ENCODE measurements at places on chromosomes 16 and 17.

DNA sequence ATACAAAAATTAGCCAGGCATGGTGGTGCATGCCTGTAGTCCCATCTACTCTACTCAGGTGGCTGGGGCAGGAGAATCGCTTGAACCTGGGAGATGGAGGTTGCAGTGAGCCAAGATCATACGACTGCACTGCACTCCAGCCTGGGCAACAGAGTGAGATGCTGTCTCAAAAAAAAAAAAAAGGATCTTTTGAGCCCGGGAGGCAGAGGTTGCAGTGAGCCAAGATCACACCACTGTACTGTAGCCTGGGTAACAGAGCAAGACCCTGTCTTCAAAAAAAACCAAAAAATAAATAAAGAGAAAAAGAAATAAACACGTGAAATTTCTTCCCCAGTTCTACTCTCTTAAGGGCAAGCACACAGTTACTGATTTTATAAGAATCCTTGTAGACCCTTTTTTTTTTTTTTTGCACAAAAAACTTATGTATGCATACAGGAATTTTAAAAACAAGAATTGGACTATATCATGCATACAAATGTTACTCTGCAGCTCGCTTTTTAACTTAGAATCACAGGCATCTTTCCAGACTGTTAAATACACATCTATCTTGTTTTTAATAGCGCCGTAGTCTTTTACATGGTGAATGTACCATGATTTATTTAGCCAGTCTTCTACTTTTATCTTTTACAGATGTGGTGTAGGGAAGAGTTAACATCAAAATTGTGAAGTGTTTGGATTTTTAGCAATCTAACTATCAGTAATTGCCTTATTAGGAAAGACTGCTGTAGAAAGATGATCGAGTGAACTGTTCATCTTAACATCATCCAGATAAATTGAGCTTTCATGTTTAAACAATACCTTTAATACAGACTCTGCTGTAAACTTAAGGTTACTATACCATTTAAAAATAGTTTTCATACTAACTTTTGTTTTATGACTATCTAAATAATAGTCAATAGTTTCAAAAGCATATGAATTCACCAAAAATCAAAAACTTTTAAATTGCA is 14.6 kb downstream of the CDH3 start:
- DNase-seq, result no peak

GRCh38 chr17:38730526-38731379 is 612 bp downstream of the CISD3 start:
- no peak for DNase-seq

DNA sequence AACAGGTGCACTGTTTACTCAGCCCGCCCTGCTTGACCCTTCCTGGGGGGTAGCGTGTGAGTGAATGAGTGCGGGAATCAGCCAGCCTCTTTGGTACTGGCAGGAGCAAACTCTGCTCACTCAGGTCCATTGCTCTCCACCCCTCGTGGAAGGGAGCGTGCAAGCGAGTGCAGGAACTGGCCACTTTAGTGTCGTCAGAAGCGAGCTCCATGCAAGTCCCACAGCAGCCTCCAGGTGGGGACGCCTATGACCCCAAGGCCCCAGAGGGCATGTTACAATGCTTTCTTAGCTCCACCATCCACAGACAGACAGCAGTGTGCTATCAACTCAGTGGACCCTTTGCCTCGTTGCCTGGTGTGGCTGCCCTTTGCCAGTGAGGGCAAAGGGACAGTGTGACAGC is 1025.1 kb upstream of the CDH8 start:
- no peak for DNase-seq

- DNase-seq, result no peak
Measured at GRCh38 chr16:55470533-55471371, 8.2 kb upstream of the MMP2 start.

DNA sequence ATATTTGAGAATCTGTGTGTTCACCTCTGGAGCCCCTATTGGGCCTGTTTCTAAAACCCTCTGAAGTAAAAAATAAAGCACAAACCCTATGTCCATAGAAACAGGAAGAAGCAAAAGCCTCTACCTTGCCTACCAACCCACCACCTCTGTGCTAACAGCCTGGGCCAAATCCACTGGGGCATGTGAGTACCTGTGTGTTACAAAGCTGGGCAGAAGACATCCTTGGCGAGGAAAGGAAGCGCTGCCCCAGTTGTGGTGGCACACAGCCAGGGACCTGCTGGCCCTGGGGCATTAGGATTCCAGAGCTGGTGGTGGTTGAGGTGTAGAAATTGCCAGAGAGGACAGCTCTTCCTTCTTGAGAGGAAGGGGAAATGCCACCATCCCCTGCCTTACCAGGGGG is 30.0 kb downstream of the MYO18A start:
- no peak for DNase-seq
